IMR-90 (cell line): ENCODE measurements at places on chromosomes 3 and 15. TPM values are rescaled to one million over a fixed set of nuclear protein-coding genes. Genes with fewer than 3 reads are reported as not detected.

- peaks cover 2% of the 10 kb centered on the region; the same call in 1 of the 2 replicates for H3K27me3 ChIP-seq
- no peak overlapping the region for H3K4me3 ChIP-seq
- no peaks in the 10 kb centered on the region for H3K36me3 ChIP-seq
- H3K27ac ChIP-seq: no peak overlapping the region
- no peak for DNase-seq
These were observed 17.5 kb upstream of the TBC1D5 start for GRCh38 chr3:17759901-17760300.

DNA sequence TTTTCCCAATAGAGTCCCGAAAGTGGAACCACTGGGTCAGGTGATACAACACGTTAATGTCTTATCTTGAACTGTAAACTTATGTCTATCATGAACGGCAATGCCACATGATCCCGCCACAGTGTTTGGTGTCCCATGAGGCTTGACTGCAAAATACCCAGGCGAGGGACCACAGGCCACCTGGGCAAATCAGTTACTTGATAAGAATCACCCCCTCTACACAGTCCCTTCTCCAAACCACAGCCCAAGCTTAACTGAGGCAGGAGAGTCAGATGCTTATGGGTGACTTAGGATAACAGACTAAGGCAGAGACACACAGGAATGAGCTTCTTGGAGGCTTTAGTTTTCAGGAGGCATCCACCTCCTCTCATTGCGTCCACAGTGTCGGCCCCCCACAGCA, 42.9 kb upstream of the SNRPA1 start:
- H3K4me1 ChIP-seq: no peaks in the 10 kb centered on the region
- no peak overlapping the region for H3K27ac ChIP-seq
- no peaks in the 10 kb centered on the region for H3K36me3 ChIP-seq
- no peak for DNase-seq
- peaks cover 5% of the 10 kb centered on the region for H3K27me3 ChIP-seq

GRCh38 chr3:41710646-41711388, 251.1 kb downstream of the ULK4 start:
- H3K4me1 ChIP-seq: peaks cover 3% of the 10 kb centered on the region; the same call in 1 of the 2 replicates
- no peaks in the 10 kb centered on the region for H3K27me3 ChIP-seq
- no peaks in the 10 kb centered on the region for H3K36me3 ChIP-seq

- H3K27ac ChIP-seq: no peak overlapping the region
- H3K4me3 ChIP-seq: no peak overlapping the region
- H3K4me1 ChIP-seq: no peaks in the 10 kb centered on the region
- DNase-seq: no peak
- no peaks in the 10 kb centered on the region for H3K36me3 ChIP-seq
- peaks cover 15% of the 10 kb centered on the region for H3K27me3 ChIP-seq
These were observed 6.9 kb downstream of the PLCH1 start for GRCh38 chr3:155737844-155738460.

GRCh38 chr15:72813345-72814004, 29.9 kb upstream of the ADPGK start:
- H3K4me1 ChIP-seq: no peaks in the 10 kb centered on the region
- peaks cover 37% of the 10 kb centered on the region for H3K27me3 ChIP-seq
- no peak overlapping the region for H3K27ac ChIP-seq
- no peaks in the 10 kb centered on the region for H3K36me3 ChIP-seq
- DNase-seq: no peak

- no peak overlapping the region for H3K27ac ChIP-seq
These were observed 3.5 kb upstream of the WDR72 start for GRCh38 chr15:53762916-53763315.

- no peak overlapping the region for H3K4me3 ChIP-seq
- DNase-seq: no peak
- H3K27me3 ChIP-seq: no peaks in the 10 kb centered on the region
- no peak overlapping the region for H3K27ac ChIP-seq
- no peaks in the 10 kb centered on the region for H3K36me3 ChIP-seq
These were observed 335.1 kb downstream of the EFHB start for GRCh38 chr3:19598870-19599269.

GRCh38 chr15:90761629-90762028, 44.5 kb downstream of the BLM start:
- peaks cover 2% of the 10 kb centered on the region for H3K4me1 ChIP-seq
- DNase-seq: no peak
- no peaks in the 10 kb centered on the region for H3K27me3 ChIP-seq
- no peak overlapping the region for H3K27ac ChIP-seq
- H3K4me3 ChIP-seq: no peak overlapping the region

GRCh38 chr3:47162697-47163168, 1.2 kb downstream of the SETD2 start:
- H3K36me3 ChIP-seq: no peaks in the 10 kb centered on the region
- no peaks in the 10 kb centered on the region for H3K27me3 ChIP-seq
- H3K4me1 ChIP-seq: peaks cover 6% of the 10 kb centered on the region
- peak overlapping the region; percentile 85 for H3K27ac ChIP-seq

GRCh38 chr3:184647405-184647936, 64.4 kb downstream of the MAGEF1 start:
- no peak overlapping the region for H3K4me3 ChIP-seq
- no peak for DNase-seq
- H3K27me3 ChIP-seq: peaks cover 37% of the 10 kb centered on the region
- H3K36me3 ChIP-seq: no peaks in the 10 kb centered on the region
- no peak overlapping the region for H3K27ac ChIP-seq

DNA sequence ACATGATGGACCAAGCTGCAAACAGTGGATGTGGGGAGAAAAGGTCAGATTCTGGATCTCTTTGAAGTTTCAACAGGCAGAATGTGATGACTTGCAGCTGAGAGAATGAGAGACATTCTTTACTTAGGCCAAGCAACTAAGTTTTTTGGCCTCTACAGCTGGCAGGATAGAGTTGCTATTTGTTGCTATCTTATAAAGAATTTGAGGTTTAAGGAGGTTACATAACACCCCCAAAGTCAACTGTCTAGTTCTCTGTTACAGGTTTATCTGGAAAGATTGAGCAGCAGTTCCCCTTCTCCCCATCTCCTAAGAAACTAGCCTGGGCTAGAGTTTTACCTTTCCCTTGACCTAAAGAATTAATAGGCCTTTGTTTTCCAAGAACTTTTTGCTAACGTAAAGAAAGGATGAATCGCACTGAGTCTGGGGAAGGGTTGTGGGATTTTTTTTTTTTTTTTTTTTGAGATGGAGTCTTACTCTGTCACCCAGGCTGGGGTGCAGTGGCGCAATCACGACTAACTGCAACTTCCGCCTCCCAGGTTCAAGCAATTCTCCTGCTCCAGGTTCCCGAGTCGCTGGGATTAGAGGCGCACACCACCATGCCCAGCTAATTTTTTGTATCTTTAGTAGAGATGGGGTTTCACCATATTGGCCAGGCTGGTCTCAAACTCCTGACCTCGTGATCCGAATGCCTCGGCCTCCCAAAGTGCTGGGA, 26.6 kb upstream of the SLMAP start:
- no peak overlapping the region for H3K4me3 ChIP-seq
- H3K27ac ChIP-seq: no peak overlapping the region

- no peaks in the 10 kb centered on the region; the same call in 1 of the 2 replicates for H3K36me3 ChIP-seq
- DNase-seq: peak; percentile 89
- H3K4me1 ChIP-seq: peaks cover 11% of the 10 kb centered on the region
- no peaks in the 10 kb centered on the region for H3K27me3 ChIP-seq
These were observed 588 bp downstream of the MAPK6 start for GRCh38 chr15:52019394-52020220.

DNA sequence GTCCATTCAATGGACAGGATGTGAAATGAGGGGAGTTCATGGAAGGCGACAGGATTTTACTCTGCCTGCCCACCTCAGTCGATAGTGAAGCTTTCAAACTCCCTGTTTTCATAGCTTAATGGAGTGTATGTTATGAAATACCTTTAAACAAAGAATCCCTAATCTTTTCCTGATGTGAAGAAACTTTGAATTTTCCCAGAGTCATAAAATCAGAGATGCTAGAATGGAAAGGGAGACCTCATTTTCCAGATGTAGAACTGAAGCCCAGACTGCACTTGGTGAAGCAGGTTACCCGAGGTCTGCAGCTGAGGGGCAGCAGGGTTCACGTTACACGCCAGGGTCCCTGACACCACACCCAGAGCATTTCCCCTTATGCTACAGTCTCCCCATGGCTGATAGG, 34.7 kb upstream of the LACTB start:
- H3K4me1 ChIP-seq: peaks cover 23% of the 10 kb centered on the region
- H3K27me3 ChIP-seq: no peaks in the 10 kb centered on the region
- H3K27ac ChIP-seq: peak overlapping the region; percentile 4; the same call in 1 of the 2 replicates
- H3K4me3 ChIP-seq: no peak overlapping the region
- H3K36me3 ChIP-seq: no peaks in the 10 kb centered on the region
- DNase-seq: no peak

DNA sequence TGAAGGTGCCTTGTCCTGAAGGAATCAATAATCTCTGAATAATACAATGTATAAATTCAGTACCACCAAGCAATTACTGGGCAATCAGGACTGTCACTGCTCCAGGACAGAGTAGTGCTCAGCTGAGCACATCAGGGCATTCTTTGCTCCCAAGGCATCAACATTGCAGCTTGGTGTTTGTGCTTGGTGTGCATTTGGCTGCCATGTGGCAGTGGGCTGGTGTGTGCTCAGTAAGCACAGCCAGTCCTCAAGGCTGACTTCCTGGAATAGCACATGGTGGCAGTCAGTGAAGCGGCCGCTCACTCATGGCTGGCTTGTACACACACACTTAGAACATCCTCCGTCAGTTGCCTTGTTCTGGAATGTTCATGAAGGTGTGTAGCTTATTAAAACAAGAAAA, 217.0 kb downstream of the EPHB1 start:
- H3K4me1 ChIP-seq: no peaks in the 10 kb centered on the region
- no peaks in the 10 kb centered on the region for H3K27me3 ChIP-seq
- no peaks in the 10 kb centered on the region for H3K36me3 ChIP-seq
- H3K27ac ChIP-seq: no peak overlapping the region

GRCh38 chr3:189365609-189366564, 194.1 kb downstream of the TPRG1 start:
- H3K4me3 ChIP-seq: no peak overlapping the region
- no peaks in the 10 kb centered on the region for H3K36me3 ChIP-seq
- DNase-seq: no peak
- H3K4me1 ChIP-seq: no peaks in the 10 kb centered on the region; the same call in 1 of the 2 replicates
- H3K27ac ChIP-seq: no peak overlapping the region
- no peaks in the 10 kb centered on the region for H3K27me3 ChIP-seq

- H3K36me3 ChIP-seq: no peaks in the 10 kb centered on the region
- no peak overlapping the region for H3K4me3 ChIP-seq
- peaks cover 8% of the 10 kb centered on the region for H3K4me1 ChIP-seq
- no peaks in the 10 kb centered on the region for H3K27me3 ChIP-seq
- peak; percentile 13 for DNase-seq
These were observed 80.7 kb upstream of the ZNF280D start for GRCh38 chr15:56813995-56814394.

DNA sequence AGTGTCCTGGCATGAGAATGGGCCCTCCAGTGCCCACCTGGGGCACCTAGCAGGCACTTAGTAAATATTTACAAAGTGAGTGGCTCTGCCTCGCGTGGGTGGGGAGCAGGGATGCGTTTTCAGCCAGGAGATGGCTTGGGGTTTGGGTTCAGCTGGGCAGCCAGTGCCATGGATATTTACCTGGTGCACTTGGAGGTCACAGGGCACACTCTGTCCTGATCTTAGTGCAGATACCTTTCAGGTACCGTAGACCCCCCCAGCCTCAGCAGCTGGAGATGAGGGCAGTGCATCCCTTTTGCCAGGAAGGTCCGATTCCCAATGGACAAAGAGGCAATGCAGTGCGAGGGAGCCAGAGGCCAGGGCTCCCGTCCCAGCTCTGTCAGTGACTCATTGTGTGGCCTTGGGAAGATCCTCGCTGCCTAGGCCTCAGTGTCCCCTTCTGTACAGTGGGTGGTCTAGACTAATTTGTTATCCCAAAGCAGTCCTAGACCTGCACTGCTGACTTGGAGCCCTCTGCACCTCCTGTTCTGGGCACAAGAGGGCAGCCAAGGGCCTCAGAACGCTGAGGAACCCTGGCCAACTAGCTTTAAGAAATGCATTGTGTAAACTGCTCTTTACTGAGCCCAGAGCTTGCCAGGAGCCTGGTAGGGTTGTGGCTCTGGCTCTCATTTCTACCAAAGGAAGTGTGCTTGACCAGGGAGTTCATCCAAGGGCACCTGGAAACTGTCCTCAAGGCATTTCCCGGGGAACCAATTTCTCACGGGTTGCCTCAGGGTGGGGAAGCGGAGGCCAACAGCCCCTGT, 16.0 kb downstream of the HDAC11 start:
- no peak overlapping the region for H3K27ac ChIP-seq
- H3K4me3 ChIP-seq: no peak overlapping the region
- peak; percentile 79 for DNase-seq
- H3K36me3 ChIP-seq: peaks cover 2% of the 10 kb centered on the region; the same call in 1 of the 2 replicates
- 0 out of 2 replicates have a peak, but pooled peaks cover 1% of the 10 kb centered on the region for H3K4me1 ChIP-seq

- no peak overlapping the region for H3K27ac ChIP-seq
- no peaks in the 10 kb centered on the region for H3K27me3 ChIP-seq
- H3K4me1 ChIP-seq: peaks cover 11% of the 10 kb centered on the region
- no peak for DNase-seq
- no peak overlapping the region for H3K4me3 ChIP-seq
- H3K36me3 ChIP-seq: no peaks in the 10 kb centered on the region
These were observed 83.3 kb upstream of the TSC22D2 start for GRCh38 chr3:150324788-150325187.

GRCh38 chr3:62164196-62164595, 209.2 kb downstream of the FEZF2 start:
- H3K4me1 ChIP-seq: peaks cover 2% of the 10 kb centered on the region; the same call in 1 of the 2 replicates
- H3K4me3 ChIP-seq: no peak overlapping the region
- no peak overlapping the region for H3K27ac ChIP-seq
- H3K27me3 ChIP-seq: no peaks in the 10 kb centered on the region
- peaks cover 2% of the 10 kb centered on the region; the same call in 1 of the 2 replicates for H3K36me3 ChIP-seq
- no peak for DNase-seq

DNA sequence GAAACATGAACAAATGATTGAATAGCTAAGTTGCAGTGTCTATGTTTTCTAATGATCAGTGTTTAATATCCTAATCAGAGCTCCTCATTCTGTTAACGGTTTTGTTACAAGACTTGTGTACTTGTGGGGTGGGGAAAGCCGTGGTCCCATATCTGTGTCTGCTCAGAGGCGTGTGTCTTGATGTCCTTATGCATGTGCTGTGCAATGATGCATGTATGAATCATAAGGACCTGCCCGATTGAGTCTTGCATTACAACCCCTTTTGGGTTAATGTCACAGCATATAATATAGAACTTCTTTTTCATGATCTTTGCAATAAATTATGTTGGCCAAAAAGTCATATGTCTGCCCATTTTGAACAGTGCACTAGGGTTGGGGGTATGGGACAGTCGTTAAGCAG, 233.4 kb downstream of the ITPR1 start:
- H3K36me3 ChIP-seq: no peaks in the 10 kb centered on the region; the same call in 1 of the 2 replicates
- DNase-seq: peak; percentile 61
- H3K4me1 ChIP-seq: peaks cover 3% of the 10 kb centered on the region
- H3K27ac ChIP-seq: no peak overlapping the region
- H3K27me3 ChIP-seq: peaks cover 12% of the 10 kb centered on the region

- no peak overlapping the region for H3K4me3 ChIP-seq
- no peaks in the 10 kb centered on the region for H3K27me3 ChIP-seq
- no peak for DNase-seq
- H3K4me1 ChIP-seq: no peaks in the 10 kb centered on the region
- no peaks in the 10 kb centered on the region for H3K36me3 ChIP-seq
- no peak overlapping the region for H3K27ac ChIP-seq
These were observed 176.3 kb downstream of the ERC2 start for GRCh38 chr3:56291953-56292352.

Gene TGM5
- not detected in 2 replicates for total RNA-seq

Gene CACNA2D3
- total RNA-seq: 0.28 and 0.36 TPM in 2 replicates

Gene GATM
- total RNA-seq: 0.18 and 0.28 TPM in 2 replicates

Gene P2RY12
- not detected in 2 replicates for total RNA-seq

Gene SOX14
- total RNA-seq: not detected in 2 replicates

Gene ATXN7
- total RNA-seq: 11.9 and 13.6 TPM in 2 replicates

Gene DNAJA4
- under 0.01 and 0.18 TPM in 2 replicates for total RNA-seq

Gene HGD
- total RNA-seq: not detected in 2 replicates

Gene COX17
- 2.0 and 8.6 TPM in 2 replicates for total RNA-seq

Gene XYLB
- 2.5 and 3.0 TPM in 2 replicates for total RNA-seq

Gene ZNF385D
- total RNA-seq: 0.18 and 0.28 TPM in 2 replicates

Gene MUC13
- total RNA-seq: not detected in 2 replicates

Gene GCNT3
- total RNA-seq: not detected in 2 replicates

Gene SMCO1
- not detected in 2 replicates for total RNA-seq

Gene TUSC7
- not detected in 2 replicates for total RNA-seq

Gene SERPINI2
- total RNA-seq: not detected in 2 replicates

Gene MORC1
- not detected in 2 replicates for total RNA-seq

Gene SPG21
- 60.8 and 65.3 TPM in 2 replicates for total RNA-seq
